Frontal cortex (tissue), 4 donors: ENCODE measurements at places on chromosomes 5 and 9.

GRCh38 chr5:2191972-2192371, 309.2 kb upstream of the IRX4 start:
- DNase-seq, result no peak

GRCh38 chr5:15421381-15421780, 78.6 kb upstream of the FBXL7 start:
- DNase-seq, result no peak

DNA sequence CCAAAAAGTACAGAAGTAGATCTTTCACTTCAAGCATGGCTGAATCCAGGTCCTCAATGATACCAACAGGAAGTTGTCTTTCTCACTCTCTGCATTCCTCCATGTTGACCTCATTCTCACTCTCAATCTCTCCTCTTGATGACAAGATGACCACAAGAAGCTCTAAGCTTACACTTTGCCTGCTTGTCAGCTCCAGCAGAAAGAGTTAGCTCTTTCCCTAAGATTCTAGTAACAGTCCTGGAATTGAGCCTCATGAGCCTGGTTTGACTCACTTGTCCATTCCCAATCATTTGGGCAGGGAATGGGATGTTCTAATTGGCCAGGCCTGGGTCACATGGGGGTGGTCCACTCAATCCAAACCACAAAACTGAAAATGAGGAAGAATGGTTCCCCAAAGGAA, 3.3 kb upstream of the CLTA start:
- DNase-seq, result no peak

- DNase-seq, result no peak
Observed at GRCh38 chr5:5105531-5105930, 34.6 kb upstream of the ADAMTS16 start.

- no peak for DNase-seq
Observed at GRCh38 chr5:17180864-17181723, 36.3 kb upstream of the BASP1 start.

DNA sequence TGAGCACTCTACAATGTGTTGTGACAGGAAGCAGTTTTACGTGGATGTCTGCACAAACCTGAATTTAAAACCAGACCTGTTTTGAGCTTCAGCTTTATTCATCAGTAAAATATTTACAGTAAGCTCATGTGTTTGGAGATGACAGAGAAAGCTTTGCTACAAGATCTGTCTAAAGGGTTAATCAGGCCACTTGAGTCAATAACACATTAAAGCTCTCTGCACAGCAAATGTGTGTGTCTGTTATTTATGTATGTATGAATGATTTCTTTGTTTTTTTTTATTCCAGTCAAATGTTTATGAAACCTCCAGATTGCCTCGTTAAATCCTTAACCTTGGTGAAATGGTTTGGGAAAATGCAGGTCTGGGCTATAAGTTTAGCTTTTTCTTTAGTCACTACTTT, 77.3 kb upstream of the SREK1 start:
- no peak for DNase-seq

GRCh38 chr5:31530541-31531265, 1.2 kb downstream of the DROSHA start:
- no peak for DNase-seq

GRCh38 chr5:151808451-151809169, 36.9 kb downstream of the G3BP1 start:
- DNase-seq, result no peak

DNA sequence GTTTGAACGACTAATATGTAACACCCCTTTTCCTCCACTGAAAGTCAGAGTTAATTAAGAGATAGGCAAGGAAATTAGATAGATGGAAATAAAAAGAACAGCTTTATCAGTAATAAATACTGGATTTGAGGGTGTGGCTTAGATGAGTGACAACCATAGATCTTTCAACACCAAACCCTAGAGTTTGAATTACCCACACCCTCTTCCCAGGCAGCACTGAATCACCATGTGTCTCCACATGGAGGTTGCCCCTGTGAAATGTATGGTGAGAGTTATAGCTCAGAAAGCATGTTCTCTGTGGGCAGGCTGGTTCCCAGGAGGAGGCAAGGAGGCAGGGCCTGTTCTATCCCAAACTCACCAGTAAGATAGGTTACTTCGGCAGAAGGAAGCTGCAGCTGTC, 69.7 kb downstream of the TMEM174 start:
- no peak for DNase-seq

DNA sequence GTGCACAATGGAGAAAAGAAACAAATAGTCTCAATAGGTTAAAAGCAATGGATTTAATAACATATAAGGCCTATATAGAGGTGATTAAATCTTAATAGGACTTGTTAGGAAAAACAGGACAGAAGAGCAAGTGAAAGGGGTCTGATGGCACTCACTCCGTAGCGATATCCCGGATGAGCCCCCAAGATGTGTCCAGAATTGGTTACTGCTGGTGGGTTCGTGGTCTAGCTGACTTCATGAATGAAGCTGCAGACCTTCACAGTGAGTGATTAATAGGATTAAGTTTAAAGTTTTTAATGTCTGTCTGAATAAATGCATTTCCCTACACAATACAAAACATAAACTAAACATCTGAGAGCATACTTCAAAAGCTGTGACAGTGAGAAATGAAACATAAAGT, 110.4 kb upstream of the FAM174A start:
- no peak for DNase-seq

DNA sequence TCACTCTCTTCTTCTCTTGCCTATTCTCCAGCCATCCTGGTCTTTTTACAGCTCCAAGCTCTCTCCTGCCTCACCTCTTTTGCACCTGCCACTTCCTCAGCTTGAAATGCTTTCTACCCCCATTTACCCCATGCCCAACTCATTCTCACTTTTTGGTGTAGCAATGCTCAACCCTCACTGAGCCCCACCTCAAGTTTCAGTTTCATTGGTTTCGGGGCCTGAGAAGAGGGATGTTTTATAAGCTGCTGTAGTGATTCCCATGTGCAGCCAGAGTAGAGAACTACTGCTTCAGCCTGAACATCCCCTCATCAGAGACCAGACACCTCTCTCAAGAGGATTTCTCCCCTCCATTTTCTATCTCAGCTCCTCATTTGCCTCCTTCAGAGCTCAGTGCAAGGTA, 45.2 kb upstream of the FYB1 start:
- DNase-seq, result no peak

- DNase-seq, result no peak
Observed at GRCh38 chr5:173020643-173021042, 35.5 kb upstream of the CREBRF start.

GRCh38 chr9:135980926-135981630, 19.9 kb upstream of the UBAC1 start:
- DNase-seq, result peak; percentile 75

DNA sequence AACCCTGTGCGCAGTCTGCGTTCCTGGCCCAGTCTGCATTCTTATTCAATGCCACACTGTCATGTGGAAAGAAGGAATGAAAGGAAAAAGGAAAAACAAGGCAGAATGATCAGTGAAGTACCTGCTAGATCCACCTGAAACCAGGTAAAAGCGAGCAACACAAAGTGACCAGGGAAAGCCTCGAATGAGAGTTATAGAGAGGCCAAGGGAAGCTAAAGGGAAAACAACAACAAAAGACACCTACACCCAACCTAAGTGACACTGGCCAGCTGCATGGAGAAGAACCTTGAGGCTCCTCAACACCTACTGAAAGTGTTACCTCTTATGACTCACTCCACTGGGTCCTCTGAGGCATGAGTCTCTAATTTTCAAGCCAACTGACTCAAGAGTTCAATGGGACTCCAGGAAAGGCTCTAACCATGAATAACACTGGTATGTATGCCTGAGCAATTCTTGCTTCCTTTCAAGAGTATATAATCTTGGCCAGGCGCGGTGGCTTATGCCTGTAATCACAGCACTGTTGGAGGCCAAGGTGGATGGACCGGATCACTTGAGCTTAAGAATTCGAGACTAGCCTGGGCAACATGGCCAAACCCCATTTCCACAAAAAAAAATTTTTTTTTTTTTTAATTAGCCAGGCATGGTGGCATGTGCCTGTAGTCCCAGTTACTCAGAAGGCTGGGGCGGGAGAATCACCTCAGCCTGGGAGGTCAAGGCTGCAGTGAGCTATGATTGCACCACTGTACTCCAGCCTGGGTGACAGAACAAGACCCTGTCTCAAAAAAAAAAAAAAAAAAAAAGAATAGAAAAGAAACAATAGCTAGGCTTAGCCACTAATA, 29.0 kb downstream of the MTMR12 start:
- no peak for DNase-seq

- DNase-seq, result no peak
Observed at GRCh38 chr9:121336665-121337064, 33.4 kb downstream of the STOM start.
